B cell (primary cell): ENCODE measurements at places on chromosomes 7 and 10.
A peak's percentile ranks its signal among the peaks of the same experiment; 100 is the strongest.

- no peak for DNase-seq
Observed at GRCh38 chr7:152624228-152624627, 51.7 kb downstream of the XRCC2 start.

- no peak for DNase-seq
Observed at GRCh38 chr7:24724451-24725190, 32.6 kb downstream of the GSDME start.

GRCh38 chr7:152541892-152542291, 106.1 kb upstream of the KMT2C start:
- DNase-seq, result no peak

GRCh38 chr7:43443381-43443780, 139.5 kb upstream of the STK17A start:
- no peak for DNase-seq

DNA sequence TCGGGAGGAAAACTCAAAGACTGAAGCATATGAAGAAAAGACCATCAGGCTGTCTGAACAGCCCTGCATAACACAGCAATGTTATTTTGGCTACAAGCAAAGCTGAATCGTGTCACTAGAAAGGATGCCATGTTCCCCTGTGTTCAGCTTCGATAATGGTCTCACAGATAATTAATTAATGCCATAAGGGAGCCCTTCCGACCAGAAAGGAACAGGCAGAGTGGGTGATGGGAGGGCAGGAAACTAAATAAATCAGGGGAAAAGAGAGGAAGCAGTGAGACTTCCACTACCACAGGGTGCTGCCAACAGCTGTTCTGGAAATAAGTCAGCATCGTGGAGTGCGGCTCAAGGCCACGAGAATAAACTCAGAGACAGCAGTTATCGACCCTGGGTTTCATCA, 3.2 kb downstream of the PTPRN2 start:
- no peak for DNase-seq

- no peak for DNase-seq
Observed at GRCh38 chr7:46741938-46742540, 821.0 kb upstream of the IGFBP3 start.

DNA sequence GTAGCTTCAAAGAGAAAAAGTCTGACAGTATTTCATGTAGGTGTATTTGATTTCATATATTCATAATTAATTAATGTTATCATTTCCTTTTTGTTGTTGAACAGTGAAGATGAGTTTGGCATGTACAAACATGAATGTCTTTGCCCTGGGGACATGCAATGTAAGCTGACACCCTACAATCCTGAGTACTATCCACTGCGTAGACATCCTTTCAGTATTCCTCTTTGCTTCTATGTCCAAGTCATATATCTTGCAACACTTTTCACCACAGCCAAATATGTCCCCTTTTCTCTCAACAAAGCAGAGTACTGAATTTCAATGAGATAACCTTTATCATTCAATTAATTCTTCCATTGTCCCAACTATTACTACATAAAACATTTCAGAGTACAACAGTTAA, 93.6 kb downstream of the GPR37 start:
- no peak for DNase-seq

- DNase-seq, result no peak
Observed at GRCh38 chr10:1163831-1164230, 107.6 kb downstream of the WDR37 start.

DNA sequence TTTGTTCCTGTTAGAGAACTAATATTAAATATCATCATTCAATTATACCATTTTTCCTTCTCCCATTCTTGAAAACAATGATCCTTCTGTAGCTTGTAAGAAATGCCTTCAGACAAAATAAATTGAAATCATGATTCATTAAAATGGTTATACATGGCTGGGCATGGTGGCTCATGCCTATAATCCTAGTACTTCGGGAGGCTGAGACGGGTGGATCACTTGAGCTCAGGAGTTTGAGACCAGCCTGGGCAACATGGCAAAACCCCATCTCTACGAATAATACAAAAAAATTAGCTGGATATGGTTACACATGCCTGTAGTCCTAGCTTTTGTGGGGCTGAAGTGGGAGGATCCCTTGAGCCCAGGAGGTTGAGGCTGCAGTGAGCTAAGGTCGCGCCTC, 13.0 kb downstream of the CD36 start:
- DNase-seq, result no peak

GRCh38 chr10:128463991-128464760, 338.0 kb upstream of the MKI67 start:
- DNase-seq, result peak; percentile 53

GRCh38 chr7:158192956-158193355, 394.7 kb downstream of the PTPRN2 start:
- DNase-seq, result no peak

DNA sequence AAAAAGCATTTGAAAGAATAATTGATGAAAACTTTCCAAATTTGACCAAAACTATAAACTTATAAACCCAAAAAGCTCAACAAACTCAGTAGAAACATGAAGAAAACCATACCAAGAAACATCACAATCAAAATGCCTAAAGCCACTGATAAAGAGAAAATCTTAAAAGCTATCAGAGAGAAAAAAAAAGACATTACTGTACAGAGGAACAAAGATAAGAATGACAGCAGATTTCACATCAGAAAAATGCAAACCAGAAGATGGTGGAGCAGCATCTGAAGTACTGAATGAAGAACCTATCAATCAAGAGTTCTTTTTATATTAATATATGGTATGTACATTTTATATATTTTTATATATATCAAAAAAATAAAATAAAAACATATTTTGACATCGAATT, 2.4 kb upstream of the GPAM start:
- no peak for DNase-seq

DNA sequence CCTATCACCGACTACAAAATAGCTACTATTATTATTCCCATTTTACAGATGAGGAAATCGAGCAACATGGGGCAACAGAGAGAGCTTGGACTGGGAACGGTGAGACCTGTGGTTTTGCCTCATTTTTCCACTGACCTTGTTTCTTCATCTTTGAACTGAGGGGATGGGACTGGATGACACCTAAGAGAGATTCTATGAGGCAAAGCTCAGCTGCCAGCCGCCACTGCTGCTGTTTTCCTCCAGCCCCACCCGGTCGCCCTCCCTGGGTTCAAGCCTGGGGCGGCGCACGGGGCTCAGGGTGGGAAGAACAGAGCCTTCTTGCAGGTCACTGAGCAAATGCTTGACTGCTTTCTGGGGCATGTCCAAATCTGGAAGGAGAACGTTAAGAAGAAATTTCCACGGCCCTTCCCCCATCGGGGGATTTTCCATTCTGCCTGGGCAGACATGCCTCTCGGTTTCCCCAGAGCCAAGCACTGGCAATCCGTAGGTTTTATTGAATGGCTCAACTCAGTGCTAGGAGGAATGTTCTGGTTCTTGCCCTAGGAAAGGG, 12.3 kb downstream of the DDIT4 start:
- DNase-seq, result no peak

- DNase-seq, result peak; percentile 26
Observed at GRCh38 chr7:157016352-157017041, 6.0 kb upstream of the MNX1 start.

- DNase-seq, result no peak
Observed at GRCh38 chr10:120981601-120982391, 130.6 kb downstream of the WDR11 start.

GRCh38 chr10:60203993-60204618, 185.6 kb downstream of the ANK3 start:
- DNase-seq, result peak; percentile 45

GRCh38 chr10:92011560-92012214, 88.1 kb downstream of the BTAF1 start:
- DNase-seq, result no peak

- DNase-seq, result no peak
Observed at GRCh38 chr10:103545366-103545765, 51.9 kb downstream of the NEURL1 start.

DNA sequence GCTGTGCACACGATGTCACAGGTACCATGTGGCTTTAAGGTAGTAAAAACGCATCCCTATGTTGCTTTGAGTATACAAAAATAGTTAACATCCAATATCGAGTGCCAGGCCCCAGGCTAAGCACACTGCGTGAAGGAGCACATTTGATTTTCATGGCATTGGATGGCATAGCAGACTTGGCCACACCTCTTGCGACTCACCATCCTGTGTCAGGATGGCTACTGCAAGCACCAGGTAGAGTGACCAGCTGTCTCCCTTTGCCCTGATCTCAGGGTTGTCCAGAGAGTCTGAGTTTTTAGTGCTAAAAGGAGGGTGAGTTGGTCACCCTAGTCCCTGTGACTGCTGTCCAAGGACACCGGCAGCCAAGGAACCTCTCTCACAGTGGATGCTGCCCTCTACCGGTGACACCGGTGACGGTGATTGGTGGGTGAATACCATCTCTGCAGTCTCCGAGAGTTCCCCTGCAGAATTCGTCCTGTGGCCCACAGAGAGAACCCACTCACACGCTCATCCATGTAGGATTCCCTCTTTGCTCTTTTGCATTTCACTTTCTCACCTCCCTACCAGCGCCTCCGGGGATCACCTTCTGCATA, 76.1 kb downstream of the BICC1 start:
- no peak for DNase-seq

GRCh38 chr10:48430402-48430993, 124.0 kb downstream of the MAPK8 start:
- DNase-seq, result no peak

- no peak for DNase-seq
Observed at GRCh38 chr10:64115908-64116643, 594.9 kb downstream of the REEP3 start.

- DNase-seq, result no peak
Observed at GRCh38 chr10:132391676-132392020, 5.4 kb upstream of the PWWP2B start.

GRCh38 chr7:118151671-118152070, 32.3 kb upstream of the LSM8 start:
- DNase-seq, result no peak

DNA sequence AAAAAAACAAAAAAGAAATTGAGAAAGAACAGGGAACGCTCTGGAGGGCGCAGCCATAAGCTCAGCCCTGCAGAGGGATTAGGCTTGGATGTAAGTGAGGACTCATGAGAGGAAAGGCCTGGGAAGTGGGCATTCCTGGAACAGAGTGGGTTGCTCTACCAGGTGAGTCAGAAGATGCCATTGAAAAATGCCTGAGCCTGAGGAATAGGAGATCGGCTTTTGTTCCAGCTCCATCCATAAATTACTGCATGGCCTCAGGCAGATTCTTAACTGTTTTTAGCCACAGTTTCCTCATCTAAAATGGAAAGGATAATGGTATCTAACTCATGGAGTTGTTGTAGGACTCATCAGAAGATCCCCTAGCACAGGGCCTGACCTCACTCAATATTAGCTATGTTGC, 1.1 kb upstream of the RGR start:
- DNase-seq, result no peak

- DNase-seq, result peak; percentile 90
Observed at GRCh38 chr10:50624866-50625501, 1.2 kb upstream of the SGMS1 start.

GRCh38 chr10:117755659-117756014, 213.1 kb downstream of the EMX2 start:
- no peak for DNase-seq

- DNase-seq, result no peak
Observed at GRCh38 chr10:34348917-34349485, 466.1 kb downstream of the PARD3 start.

- DNase-seq, result no peak
Observed at GRCh38 chr10:83153714-83154113, 985.6 kb upstream of the GHITM start.

DNA sequence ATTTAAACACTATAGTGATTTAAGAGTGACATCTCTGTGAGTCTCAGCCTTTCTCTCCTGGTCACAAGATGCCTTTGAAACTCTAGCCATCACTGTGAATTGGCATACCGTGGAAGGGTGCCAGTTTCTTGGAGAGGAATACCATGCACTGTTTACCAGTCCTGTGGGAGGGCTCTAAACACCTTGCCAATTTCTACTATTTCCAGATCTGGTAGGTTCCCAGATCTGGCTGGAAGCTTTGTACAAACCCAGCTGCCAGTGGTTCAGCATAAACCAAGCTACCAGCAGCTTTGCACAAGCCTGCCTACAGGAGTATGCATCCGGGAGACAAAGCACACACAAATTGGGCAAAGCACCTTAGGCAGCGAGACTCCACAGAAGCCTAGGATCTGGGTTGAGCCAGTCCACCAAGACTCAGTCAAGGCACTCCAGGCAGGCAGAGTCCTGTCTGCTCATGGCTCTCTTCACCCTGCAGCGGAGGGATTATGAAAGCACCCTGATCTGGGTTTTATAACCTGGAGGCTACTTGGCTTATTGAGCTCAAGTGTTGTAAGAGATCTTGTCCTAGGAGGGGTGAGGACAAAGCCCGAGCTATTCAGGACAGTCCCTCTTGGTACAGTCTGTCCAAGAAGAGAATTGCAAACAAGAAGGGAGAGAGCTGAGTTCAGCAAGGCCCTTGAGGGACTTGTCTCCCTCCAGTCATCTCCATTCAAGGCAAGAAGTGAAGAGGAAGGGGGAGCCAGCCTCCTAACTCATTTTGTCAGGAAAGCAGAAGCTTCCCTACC, 23.6 kb downstream of the MCM10 start:
- DNase-seq, result no peak

- DNase-seq, result no peak
Observed at GRCh38 chr10:96598846-96599245, 12.0 kb upstream of the TM9SF3 start.

DNA sequence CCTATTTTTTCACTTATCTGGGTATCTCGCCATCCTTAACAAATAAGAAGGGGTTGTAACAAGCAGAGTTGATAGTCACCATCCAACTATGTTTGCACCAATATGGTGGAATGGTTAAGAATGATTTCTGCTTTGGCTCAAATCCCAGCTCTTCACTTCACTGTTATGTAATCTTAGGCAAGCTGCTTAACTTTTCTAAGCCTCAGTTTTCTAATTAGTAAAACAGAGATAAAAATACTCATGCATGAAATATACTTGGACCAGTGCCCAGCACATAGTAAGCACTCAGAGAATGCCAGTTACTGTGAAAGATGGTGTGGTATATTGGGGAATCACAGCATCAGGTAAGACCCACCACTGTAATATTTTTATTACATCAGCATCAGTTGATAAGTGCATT, 33.6 kb downstream of the ABCB1 start:
- DNase-seq, result no peak

DNA sequence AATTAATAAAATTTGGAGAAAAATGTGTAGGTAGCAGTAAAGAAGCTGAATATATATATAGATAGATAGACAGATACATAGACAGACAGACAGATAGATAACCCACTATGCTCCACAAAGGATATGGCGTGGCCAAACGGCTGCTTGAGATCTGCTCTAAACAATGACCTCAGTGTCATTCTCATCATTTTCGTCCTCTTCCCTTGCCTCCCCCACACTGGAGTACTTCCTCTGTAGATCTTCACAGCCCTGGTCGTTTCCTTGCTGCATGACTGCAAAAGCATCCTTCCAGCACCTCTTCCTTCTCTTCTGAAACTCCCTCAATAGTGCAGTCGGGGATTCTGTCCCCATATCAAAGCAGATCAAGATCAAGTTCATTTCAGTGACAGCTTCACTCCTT, 35.6 kb upstream of the ATP6V0A4 start:
- DNase-seq, result no peak

- no peak for DNase-seq
Observed at GRCh38 chr10:76009531-76009930, 578.1 kb downstream of the LRMDA start.
